Nucleus accumbens (tissue), 56 donors: ENCODE measurements at places on chromosomes 1 and 21.

DNA sequence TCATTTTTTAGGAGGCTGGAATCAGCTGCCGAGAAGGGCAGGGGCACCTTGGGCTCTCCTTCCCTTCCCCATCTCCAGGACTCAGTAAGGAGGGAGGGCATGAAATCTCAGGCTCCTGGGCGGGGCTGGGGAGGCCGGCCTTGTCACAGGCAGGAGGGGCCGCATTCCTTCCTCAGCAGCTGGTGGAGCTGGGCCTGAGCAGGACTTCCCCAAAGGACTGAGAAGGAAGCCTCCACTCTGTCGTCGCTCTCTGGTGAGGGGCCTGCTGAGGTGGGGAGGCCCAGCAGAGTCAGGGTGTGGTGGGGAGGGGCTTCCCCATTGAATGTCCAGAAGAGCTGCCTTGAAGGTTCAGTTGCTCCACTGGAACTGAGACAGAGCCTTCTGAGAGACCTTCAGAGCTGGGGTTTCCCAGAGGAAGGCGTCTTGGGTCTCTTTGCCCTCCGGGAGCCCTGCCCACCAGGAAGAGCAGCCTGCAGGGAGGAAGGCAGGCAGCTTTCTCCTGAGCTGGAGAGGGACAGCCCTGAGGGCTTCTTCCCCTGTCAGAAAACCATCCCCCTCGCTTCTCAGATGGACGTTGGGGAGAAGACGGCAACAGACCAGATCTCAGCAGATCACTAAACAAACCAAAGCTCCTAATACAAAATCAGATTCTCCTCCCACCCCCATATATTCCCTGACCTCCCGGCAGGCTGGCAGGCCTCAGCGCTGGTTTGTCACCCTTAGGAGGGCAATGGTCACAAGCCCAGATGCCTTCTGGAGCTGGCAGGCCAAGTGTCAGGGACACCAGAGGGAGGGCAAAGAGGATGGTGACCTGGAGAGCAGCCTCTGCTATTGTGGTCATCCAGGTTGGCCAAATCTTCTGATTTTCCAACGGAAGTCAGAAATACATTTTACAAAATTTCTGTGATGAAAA lies 10.7 kb downstream of the KCNA10 start:
- no peak for DNase-seq

DNA sequence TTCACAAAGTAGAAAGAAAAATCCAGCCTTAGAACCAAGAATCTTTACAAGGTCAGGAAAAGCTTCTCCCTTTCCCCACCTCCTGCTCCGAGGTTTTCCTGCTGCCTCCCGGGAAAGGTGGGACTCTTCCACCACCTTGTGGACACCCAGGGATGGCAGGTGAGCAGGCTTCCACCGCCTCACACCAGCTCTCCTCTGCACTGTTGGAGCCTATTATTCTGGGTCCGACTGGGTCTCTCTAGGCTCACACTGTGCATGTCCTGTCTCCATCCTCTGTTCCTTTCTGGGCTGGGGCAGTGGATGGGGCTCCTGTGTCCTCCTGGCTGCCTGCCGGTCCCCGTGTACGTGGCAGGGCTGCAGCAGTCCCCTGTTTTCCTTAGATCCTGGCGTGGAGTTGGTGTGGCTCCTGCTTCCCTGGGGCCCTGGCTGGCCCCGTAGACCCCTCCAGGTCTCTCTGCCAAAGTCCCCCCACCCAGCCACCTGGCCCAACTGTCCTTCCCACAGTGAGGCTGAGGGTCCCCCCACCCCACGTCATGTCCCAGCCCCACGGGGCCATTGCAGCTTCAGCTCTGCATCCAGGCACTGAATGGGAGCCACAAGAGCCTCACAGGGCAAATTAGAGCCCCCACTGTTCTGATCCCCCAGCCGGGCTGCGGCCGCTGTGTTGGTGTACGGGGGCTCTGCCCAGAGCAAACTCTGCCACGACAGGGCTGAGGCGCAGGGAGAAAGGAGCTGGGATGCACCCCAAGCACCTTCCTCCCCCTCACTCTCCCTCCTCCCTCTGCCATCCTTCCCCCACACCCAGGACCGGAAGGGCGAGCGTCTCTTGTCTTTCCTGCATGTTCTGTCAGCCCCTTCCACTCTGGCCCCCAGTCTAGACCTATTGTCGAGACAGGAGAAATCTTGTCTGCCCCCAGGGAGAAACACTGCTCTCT lies 3.3 kb upstream of the SLC45A1 start:
- DNase-seq, result peak; percentile 33

- DNase-seq, result no peak
Measured at GRCh38 chr1:37730376-37730775, 34.5 kb downstream of the EPHA10 start.

GRCh38 chr1:36453051-36453450 lies 2.8 kb upstream of the OSCP1 start:
- DNase-seq, result no peak

DNA sequence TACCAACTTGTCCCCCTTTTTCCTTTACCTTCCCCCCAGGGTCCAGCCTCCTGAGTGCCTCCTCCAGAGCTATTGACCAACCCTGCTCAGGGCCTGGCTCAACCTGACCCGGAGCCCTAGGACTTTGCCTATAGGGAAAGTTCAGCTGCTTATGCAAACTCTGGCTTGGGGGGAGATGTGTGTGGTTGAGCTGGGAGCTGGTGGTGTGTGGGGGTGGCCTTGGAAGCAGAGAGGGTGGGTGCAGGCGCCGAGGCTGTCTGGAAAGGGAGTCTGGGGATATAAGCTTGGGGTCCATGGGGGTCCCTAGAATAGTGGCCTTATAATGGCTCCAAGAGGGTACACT lies 14.1 kb downstream of the KCNQ4 start:
- DNase-seq, result no peak

DNA sequence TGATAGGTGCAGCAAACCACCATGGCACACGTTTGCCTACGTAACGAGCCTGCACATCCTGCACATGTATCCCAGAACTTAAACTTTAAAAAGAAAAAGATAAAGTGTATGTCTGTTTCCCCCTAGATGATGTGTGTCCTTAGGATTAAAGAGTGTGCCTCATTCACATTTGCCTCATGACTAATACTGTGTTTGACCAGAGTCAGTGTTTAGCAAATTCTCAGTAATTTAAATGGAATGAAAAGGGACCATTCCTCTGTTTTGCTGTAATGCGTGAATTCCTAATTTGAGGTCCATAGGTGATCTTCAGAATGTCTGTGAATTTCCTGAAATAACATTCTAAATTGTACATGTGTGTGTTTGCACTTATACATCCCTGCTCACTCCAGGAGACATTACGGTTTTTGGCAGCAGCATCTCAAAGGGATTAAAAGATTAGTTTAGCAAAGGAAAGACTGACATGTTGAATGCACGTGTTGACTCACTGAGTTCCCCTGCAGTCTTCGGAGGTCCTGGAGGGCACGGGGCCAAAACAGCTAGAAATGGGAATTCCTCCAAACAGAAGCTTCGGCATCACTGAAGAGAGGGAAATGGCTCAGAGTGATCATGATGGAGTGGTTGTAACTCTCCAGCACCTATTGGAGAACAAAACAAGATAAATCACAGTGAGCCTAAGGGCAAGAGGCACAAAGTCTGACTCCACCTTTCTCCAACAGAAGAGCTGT lies 19.1 kb upstream of the SLC35F3 start:
- no peak for DNase-seq

GRCh38 chr1:151620286-151620685 lies 8.4 kb downstream of the SNX27 start:
- no peak for DNase-seq
